ENCODE measurements at places on chromosomes 7 and 10.

GRCh38 chr10:34826857-34827766 lies 12.0 kb upstream of the PARD3 start:
- DNase-seq = no peak

GRCh38 chr10:72712136-72712535 lies 20.2 kb downstream of the MCU start:
- peak; percentile 80 for DNase-seq

DNA sequence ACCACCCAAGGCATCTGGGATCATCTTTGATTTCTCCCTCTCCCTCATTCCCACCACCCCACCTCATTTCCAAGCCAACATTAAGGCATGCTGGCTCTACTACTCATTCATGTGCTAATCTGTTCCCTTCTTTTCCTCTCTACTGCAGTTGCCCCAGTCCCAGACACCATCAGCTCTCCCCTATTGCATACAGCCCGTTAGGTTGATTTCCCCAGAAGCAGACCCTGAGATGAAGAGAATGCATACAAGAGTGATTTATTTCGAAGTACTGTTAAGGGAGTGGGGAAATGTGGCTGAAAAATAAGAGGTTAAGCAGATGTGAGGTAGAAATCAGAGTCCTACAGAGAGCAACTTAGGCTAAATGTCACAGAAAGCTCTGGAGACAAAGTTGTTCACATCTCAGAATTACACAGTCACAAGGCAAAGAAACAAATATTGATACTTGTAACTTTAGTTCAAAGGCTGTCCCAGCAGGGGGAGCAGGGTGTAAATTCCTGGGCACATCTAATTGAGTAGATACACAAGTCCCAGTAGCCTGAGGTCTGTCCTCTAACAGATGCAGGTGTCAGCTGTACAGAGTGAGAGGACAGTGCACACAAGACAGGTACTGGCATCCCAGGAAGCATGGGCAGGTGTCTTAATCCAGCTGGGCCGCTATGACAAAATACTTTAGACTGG lies 20.9 kb downstream of the AKR1D1 start:
- peak; percentile 27 for DNase-seq

DNA sequence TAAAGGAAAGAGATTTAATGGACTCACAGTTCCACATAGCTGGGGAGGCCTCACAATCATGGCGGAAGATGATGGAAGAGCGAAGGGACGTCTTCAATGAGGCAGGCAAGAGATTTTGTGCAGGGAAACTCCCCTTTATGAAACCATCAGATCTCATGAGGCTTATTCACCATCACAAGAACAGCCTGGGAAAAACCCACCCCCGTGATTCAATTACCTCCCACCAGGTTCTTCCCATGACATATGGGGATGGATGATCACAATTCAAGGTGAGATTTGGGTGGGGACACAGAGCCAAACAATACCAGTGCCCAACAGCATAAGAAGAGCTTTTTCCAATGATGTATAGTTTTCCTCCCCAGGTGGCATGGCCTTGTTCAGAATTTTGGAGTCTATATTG lies 11.2 kb upstream of the C7orf33 start:
- DNase-seq = no peak

DNA sequence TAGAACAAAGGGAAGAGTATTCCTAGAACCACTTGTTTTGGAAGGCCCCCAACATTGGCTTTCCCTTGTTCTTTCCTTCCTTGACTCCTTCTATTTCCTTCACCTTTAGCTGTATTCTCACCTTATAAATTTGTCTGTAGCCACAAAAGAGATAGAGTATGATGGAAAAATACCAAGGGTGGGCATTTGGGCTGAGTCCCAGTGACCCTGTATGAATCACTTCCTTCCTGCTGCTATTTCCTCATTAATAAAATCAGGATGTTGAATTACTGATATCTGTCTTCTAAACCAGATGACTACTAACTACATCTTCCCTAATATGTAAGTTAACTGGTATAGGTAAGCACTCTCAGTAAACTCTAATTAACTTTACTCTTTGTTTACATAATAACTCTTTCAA lies 55.1 kb downstream of the IFIT5 start:
- DNase-seq = no peak

- DNase-seq = no peak
Observed at GRCh38 chr7:48964074-48964473, 39.7 kb downstream of the CDC14C start.

GRCh38 chr7:151426441-151426903 lies 13.5 kb downstream of the CRYGN start:
- peak; percentile 98 for DNase-seq

DNA sequence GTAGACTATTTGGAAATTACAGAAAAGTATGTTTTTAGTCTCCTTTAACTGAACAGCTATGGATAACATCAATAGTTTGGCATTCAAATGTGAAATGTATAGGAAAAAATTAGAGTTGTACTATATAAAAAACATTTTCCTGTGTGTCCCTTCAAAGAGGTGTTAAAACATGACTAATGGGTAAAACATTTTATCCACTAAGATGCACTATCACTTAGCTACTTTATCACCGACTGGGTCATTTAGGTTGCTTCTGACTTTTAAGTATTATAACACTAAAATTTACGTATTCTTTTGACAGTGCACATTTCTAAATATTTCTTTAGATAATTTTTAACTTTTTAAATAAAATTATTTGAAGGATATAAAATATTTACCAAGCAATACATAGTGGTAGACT lies 77.6 kb downstream of the UBE2H start:
- no peak for DNase-seq

DNA sequence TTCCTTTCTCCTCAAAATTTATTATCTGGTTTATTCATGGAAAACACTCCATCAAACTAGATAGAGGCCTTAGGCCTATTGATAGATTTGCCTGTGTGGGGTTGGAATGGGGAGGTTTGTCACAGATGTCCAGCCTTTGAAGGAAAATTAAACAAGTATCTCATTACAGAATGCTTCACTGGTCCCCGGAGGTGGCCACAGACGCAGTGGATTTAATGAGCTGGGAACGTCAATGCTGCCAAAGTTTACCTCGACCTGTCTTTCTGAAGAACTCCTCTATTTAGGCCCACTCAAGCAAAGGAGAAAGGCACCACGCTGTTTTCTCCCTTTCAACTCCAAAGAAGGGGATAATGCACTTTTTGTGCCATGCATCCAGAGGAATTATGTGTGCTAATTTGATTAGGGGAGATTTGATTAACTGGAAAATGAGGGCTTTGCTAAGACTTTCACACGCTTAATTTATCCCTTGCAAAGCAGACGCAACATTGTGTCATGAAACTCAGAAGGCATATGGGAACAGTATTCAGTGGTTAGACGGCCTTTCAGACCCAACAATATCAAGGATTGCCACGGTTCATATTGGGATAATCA lies 558.8 kb upstream of the GALNT17 start:
- no peak for DNase-seq

GRCh38 chr10:93309062-93309461 lies 173.1 kb downstream of the MYOF start:
- peak; percentile 39 for DNase-seq

GRCh38 chr10:77556990-77557601 lies 80.5 kb downstream of the KCNMA1 start:
- DNase-seq = no peak

DNA sequence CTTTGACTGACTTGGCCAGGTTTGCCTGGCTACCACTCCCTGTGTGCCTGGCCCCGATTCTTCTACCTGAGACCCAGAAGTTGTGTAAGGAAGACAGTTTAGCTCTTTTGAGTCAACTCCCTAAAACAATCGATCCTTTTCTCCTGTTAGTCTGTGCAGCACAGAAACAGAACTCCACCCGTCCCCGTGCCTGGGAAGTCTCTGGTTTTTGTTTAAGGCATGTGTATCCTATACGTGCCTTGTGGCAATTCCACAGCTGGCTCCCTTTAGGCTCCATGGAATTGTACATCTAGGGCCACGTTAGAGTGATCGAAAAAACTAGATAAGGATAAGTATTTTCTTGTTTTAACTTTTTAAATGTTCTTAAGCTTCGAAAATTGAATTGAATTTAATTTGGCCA lies 131.6 kb downstream of the BICC1 start:
- no peak for DNase-seq

DNA sequence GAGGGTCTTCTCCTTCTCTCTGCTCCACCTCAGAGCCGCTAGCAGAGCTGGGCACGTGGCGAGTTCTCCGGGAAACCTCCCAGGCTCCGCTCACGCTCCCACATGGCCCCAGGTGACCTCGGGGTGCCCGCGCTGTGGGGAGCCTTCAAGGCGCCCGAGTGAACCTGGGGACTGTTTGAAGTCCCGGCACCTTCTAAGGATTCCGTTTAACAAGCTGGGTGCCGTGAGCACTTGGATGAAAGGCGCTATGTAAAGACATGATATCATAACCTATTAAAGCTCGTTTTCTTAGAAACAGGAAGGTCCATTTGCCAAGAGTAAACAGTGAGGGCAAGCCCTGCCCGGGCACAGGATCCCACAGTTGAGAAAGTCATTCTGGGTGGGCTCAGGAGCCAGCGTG lies 15.8 kb upstream of the MYL10 start:
- no peak for DNase-seq

DNA sequence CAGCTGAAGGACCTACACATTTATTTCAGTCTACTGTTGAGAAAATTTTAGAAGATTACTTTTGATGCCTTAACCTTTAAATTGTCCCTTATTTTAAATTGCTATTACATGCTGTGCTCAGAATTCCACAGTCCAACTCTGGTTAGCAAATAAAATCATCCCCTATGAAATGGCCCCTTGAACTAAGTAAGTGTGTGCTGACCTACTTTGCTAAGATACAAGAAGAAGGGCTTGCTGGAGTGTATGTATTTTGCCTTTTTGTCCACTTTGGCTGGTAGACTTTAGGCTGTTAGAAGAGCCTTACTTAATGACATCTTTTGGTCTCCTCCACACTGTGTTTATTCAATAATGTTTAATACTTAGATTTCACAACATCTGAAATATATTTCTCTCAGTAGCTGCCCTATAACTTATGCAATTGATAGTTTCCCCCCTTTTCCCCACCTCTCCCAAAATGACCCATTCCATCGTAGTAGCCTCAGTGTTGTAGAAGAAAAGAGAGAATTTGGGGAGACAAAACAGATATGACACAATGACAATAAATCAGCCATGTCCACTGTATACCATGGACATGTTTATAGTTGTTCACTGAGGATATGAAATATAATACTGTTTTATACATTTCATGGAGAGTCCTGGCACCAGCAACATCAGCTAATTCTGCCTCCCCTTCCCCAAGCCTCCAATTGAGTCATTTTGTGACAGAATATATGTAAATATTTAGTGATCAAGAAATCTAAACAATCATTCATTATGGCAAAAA lies 107.8 kb upstream of the ASAH2 start:
- DNase-seq = no peak

GRCh38 chr7:95199779-95200558 lies 124.4 kb downstream of the PON1 start:
- peak; percentile 51 for DNase-seq

GRCh38 chr10:124717911-124718741 lies 26.1 kb downstream of the FAM53B start:
- peak; percentile 87 for DNase-seq

GRCh38 chr7:48424731-48425130 lies 253.5 kb downstream of the ABCA13 start:
- no peak for DNase-seq

DNA sequence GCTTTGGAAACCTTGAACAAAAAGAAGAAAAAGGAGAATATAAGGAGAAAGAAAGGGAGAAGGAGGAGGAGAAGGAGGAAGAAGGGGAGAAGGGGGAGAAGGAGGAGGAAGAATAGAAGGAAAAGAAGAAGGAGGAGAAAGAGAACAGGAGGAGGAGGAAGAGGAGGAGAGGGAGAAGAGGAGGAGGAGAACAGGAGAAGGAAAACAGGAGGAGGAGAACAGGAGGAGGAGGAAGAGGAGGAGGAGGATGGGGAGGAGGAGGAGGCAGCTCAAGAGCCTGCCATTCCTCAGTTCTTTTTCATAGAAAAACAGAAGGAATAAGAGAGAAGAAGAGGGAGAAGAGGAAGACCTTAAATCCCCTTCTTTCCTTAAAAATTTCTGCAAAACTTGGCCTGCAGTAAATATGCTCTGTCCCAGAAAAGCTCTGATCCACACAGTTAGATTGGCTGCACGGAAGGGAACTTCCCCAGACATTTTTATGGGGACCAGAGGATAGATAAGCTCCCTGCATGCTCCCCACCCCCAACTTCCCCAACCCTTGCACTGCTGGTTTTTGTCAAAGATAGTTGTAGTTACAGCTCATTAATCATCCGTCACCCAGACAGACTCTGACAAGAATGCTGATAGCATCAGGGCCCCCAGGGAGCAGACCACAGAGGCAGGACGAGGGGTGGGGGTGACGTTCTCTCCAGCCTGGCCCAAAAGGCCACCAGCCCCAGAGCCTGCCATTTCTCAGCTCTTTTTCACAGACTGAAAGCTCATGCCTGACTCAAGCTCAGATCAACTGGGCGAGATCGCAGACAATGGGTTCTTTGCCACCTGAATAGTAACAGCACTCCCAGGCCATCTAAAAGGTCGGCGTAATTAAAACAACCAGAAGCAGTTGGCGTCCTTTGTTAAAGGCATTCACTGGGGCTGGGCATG lies 34.5 kb upstream of the LYZL1 start:
- DNase-seq = peak; percentile 85

GRCh38 chr10:42637142-42637541 lies 1.2 kb downstream of the ZNF33B start:
- DNase-seq = no peak

- DNase-seq = no peak
Observed at GRCh38 chr7:4033996-4034395, 648.1 kb upstream of the FOXK1 start.

GRCh38 chr10:86599729-86600128 lies 54.6 kb upstream of the OPN4 start:
- DNase-seq = no peak

DNA sequence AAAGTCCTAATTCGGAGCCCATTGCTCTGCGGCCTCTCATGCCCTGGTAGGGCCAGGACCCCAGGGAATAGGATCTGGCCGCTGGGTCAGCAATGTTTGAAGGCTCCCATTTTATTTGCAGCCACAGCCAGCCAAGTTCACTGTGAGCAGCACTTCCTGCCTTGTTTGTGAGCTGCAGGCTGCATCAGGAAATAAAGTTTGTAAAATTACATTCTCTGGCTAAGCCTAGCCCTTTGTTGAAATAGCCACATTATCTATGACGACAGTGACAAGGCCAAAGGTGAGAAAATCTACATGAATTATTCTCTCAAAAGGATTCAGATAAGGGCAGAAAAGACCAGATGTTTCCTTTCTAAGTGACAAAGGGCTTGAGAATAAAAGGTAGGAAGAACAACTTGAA lies 23.7 kb upstream of the ITGB1 start:
- peak; percentile 60 for DNase-seq

GRCh38 chr10:28796606-28797512 lies 119.5 kb downstream of the BAMBI start:
- peak; percentile 79 for DNase-seq

DNA sequence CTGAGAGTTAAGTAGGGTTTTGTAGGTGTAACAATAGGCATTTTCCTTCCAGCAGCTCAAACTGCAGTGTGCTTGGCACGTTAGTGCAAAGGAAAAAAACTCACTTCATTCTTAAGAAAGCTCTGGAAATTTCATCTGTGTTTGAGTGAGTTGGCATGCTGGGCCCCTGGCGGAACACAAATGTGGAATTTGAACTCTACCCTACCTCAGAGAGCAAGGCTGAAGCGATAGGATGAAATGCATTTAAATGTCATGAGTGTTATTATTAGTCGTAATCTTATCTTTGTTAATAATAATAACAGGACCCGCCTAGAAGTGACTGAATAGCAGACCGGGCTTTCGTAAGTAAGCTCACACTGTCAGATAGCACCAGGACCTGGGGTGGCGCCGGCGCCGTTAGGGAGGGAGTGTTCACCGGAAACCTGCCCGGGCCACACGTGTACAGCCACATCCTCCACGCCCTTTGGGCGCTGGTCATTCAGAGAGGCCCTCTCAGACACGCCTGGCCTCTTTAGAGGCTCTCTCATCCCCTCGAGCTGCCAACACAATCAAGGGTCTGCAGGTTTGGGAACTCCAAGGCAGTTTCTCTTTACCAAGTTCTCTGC lies 63.5 kb downstream of the GRK5 start:
- peak; percentile 75 for DNase-seq

Data from amniotic epithelial cell (primary cell).